ENCODE measurements at places on chromosomes 7 and 10.

GRCh38 chr7:26372704-26373103 is 81.0 kb downstream of the SNX10 start:
- DNase-seq = no peak

GRCh38 chr10:14654821-14655382 is 119.8 kb downstream of the FAM107B start:
- no peak for DNase-seq

DNA sequence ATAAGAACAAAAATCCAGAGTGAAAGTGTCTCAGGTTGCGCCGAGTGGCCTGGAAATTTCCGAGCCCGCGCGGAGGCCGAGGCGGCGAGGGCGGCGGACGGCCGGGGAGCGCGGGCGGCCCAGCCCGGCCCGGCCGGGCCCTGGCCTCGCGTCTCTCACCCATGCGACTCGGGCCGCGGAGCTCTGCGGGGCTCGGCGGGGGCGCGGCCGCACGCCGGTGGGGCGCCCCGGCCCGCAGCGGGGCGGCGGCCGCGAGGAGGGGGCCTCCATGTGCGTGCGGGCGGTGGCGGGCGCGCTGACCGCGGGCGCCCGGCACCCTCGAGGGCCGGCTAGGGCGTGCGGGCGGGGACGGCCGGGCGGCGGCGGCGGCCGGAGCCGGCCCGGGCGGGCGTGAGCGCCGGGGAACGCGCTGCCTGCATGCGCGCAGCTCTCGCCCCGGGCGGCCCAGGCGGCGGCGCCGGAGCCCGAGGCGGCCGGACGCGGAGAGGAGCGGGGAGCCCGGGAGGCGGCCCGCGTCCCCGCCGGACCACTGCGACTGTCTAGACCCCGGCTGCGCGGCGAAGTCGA is 302 bp upstream of the EN2 start:
- DNase-seq = no peak

- no peak for DNase-seq
These were observed 47.1 kb upstream of the DYNC1I1 start for GRCh38 chr7:95725205-95725604.

GRCh38 chr7:69363136-69363535 is 235.1 kb upstream of the AUTS2 start:
- no peak for DNase-seq

GRCh38 chr7:50416527-50417182 is 33.5 kb downstream of the FIGNL1 start:
- no peak for DNase-seq
